Stimulated activated CD4-positive, alpha-beta T cell treated with anti-CD3 and anti-CD28 coated beads, Interleukin-4, amount 100 ng/mL, for 1 hour (primary cell): ENCODE measurements at places on chromosomes 13 and 19.

DNA sequence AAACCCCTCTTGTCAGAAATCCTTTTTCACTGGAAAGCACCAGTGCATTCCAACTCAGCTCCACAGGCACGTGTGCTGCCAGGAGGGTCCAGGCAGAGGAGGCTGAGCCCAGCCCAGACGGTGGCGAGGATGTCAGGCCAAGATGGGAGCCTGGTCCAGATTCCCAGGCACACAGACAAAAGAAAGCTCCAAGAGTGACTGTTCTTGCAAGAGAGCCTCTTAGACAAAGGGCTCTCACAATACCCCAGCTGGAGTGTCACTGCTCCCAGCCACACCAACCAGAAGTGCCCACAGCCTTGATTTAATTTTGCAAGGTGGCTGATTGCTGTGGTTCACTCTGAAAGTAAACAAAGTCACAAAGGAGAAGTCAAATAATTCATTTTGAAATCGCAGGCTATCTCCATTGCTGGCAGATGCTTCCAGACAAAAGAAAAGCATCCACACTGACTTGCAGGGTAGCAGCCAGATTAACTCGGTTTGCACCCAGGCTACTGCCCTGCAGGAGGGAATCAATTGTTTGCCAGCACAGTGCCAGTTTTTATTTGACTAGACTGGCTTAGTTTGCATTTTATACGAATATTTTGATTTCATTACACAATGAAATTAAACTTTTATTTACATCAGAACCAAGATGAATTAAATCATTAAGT is 95.1 kb downstream of the RAB20 start:
- no peak for DNase-seq

GRCh38 chr13:88649855-88650254 is 978.7 kb downstream of the SLITRK5 start:
- no peak for DNase-seq

GRCh38 chr13:34156841-34157365 is 339.0 kb downstream of the RFC3 start:
- DNase-seq: peak; percentile 35

DNA sequence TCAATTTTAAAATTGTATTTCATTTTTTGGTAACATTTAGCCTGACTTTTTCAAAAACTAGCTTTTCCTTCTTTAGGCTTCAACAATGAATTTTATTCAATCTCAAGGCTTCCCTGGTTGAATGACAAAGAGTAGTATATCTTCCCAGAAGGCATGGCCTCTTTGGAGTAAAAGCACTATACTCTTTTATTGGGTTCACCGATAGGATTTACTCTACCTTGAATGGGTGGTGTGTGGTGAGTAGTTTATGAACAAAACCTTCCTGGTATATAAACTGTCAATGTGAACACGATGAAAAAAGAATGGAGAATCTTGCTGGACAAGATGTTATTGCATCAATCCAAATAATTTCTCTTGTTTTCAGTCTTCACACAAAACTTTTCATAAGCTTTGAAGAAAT is 167.7 kb downstream of the DACH1 start:
- DNase-seq: no peak

DNA sequence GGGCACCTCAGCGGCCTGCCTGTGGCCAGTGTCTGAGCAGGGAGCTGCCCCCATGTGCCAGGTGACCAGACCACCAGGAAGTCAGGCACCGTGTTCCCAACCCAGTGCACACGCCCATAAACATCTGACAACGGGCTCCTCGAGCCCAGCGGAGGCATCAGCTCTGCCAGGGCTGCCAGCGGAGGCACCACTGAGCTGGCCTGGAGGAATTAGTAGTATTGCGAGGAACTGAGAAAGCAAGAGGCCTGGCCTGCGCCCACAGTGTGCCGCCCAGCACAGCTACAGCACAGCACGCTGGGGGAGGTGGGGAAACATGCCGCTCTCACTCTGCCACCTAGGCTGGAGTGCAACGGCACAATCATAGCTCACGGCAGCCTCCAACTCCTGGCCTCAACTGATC is 44.6 kb downstream of the ANKRD27 start:
- DNase-seq: no peak

DNA sequence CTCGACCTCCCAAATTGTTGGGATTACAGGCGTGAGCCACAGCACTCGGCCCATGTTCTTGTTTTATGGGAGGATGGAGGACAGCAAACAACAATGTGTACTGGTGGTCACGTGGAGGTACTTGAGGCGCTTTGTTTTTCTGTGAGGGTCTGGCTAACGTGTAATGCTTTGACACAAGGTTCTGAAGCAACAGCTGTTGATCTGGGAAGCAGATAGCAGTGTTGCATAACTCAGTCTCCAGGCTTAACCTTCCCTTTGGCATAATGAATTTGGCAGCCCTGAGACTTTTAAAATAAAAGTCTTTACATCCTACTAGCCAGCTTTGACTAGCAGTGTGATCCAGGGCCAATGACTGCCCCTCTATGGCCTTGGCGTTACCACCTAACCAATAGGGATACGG is 6.9 kb upstream of the ZNF580 start:
- DNase-seq: no peak

DNA sequence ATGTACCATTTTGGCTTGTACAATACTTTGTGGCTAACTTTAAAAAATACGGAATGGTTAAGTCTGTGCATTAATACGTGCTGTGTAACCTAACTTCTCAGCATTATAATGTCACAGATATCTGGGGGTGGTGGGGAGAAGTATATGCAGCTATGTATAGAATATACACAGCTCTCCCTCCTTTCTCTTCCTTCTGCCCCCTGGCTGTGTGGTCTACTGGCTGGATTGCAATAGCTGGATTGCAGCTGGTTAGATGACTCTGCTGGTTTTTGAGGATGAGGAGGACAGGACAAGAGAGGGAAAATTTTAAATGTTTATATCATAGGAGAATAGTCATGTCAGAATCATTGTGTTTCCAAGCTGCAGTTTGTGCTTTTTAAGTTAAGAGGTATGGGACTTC is 9.7 kb downstream of the RNASEH2B start:
- DNase-seq: no peak

DNA sequence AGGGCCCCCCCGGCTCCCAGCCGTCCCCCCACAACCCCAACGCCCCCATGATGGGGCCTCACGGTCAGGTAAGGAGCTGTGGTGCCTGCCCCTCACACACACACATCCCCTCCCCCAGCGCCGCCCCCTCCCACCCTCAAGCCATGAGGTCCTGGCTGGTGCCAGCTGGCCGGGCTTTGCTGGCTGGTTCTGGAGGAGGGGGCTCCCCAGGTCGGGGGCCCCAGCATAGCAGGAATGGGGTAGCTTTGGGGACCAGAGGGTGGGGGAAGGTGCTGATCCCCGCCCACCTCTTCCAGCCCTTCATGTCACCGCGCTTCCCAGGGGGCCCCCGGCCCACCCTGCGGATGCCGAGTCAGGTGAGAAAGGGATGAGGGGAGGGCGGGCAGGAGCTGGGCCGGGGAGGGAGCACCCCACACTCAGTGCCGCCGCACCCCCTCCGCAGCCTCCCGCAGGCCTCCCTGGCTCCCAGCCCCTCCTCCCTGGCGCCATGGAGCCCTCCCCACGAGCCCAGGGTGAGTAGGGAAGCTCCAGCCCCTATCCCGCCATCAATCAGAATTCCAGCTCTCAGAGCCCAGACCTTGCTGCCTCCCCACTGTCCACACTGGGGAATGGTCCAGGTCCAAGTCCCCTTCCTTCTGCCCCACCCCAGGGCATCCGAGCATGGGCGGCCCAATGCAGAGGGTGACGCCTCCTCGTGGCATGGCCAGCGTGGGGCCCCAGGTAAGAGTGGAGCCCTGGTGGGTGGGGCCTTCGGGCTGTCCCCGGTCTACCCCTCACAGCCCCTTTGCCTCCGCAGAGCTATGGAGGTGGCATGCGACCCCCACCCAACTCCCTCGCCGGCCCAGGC is 6.4 kb downstream of the ISYNA1 start:
- no peak for DNase-seq

DNA sequence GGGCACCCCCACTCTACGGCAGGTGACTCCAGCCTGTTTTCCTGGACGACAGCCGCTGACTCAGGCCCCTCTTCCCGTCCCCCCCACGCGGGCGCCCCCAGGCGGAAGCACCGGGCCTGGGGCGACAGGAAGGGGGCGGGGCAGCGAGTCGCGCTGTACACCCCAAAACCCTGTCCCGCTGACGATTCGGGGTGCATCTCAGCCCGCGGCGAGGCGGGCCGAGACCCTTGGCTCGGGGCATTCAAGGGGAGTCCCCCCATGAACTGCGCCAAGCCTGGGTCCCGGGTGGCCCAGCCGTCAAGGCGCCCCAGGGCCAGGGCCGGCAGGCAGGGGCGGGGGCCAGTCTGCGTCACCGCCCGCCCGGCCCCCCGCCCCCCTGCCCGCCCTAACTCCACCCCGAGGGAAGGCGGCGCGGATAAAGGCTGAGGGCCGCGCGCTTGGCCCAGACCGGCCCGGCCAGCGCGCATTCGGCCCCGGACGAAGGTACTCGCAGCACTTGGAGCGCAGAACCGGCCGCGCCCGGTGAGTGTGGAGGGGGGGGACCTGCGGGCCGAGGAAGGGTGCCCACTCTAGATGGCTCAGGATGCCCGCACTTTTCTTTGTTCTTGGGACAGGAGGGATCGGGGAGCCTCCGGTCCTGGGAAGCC is at the start of gene MIDN:
Gene MIDN (plus strand): TSS at position 445 of the 647 bp plus-strand sequence. CDS start 1,714 bp downstream, outside the sequence.
- peak; percentile 62 for DNase-seq

DNA sequence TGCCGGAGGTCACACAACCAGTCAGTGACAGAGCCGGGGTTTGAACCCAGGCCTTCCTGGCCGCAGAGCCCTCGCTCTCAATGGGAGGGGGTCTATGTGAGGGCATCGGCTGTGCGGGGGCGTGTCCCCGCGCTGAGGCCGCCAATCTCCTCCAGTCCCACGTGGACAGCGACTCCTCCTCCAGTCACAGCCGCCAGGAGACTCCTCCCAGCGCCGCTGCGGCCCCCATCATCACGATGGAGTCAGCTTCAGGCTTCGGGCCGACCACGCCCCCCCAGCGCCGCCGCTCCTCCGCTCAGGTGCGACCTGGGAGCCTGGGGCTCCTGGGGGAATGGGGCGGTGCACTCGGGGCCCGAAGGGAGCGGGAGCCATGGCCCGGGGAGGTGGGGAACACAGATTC is 6.0 kb downstream of the SPRED3 start:
- DNase-seq: peak; percentile 75

GRCh38 chr13:22262001-22262885 is 591.4 kb downstream of the FGF9 start:
- DNase-seq: no peak

DNA sequence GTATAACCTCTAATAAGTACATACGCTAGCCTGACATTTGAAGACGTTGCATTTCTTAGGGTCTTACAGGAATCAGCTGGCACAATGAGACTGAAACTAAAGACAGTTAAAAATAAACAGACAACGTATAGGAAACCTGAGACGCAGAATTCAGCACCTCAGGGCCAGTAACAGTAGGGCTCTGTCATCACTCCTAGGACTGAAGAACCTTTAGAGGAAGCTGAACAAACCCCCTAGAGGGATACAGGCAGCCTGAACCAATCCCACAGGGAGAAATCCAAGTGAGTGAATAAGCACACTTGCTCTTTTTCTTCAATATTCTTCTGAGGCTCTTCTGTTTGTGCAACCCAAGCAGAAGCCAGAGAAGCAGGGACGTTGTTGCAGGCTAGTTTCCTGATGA is 53.9 kb upstream of the KLHL1 start:
- DNase-seq: no peak

- no peak for DNase-seq
These were observed 301.0 kb downstream of the TBC1D4 start for GRCh38 chr13:75180805-75181455.
